OCI-M1 (cell line): ENCODE measurements at places on chromosomes 11 and 22.

- peak; percentile 56 for DNase-seq
Measured at GRCh38 chr22:37636186-37636948, 3.1 kb upstream of the SH3BP1 start.

- DNase-seq: no peak
Measured at GRCh38 chr11:48064306-48064705, 83.9 kb downstream of the PTPRJ start.

GRCh38 chr11:31802609-31802989, 8.5 kb downstream of the PAX6 start:
- DNase-seq: no peak

GRCh38 chr11:30567120-30567519, 19.0 kb downstream of the MPPED2 start:
- no peak for DNase-seq

GRCh38 chr22:27883656-27884350, 35.3 kb downstream of the PITPNB start:
- DNase-seq: no peak

GRCh38 chr11:10743354-10744000, 7.6 kb upstream of the CTR9 start:
- peak; percentile 29 for DNase-seq

DNA sequence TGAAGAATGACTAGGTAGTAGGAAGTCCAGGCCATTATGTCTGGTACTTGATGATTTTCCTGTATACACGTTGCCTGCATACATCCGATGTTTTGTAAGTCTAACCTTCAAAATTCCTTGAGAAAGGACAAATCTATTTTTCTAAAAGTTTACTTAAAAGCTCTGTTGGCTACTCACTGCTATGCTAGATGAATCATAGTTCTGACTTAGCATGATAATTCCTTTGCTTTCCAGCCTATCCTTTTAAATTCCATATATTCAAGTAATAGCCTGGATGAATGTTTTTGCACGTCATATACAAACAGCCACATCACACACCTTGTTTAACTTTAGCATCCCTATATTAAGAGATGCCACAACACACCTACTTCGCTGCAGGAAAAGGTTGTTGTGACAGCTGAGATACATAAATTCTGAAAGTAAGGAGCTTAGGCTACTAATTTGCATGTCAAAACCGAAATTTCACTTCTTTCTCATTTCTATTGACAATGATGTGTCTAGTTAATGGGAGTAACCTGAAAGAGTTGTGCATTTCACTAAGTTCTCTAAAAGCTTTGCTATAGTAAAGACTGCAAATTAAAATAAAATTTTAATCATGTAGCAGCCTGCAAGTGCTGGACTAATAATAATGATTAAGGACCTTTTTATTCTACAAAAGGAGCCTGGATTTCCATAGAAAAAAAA, 1116.4 kb downstream of the JRKL start:
- DNase-seq: no peak

GRCh38 chr11:74721479-74721835, 9.8 kb downstream of the CHRDL2 start:
- no peak for DNase-seq

GRCh38 chr11:100872951-100873740, 186.1 kb downstream of the ARHGAP42 start:
- DNase-seq: no peak

GRCh38 chr22:26711205-26711963, 54.0 kb downstream of the MIAT start:
- DNase-seq: no peak

DNA sequence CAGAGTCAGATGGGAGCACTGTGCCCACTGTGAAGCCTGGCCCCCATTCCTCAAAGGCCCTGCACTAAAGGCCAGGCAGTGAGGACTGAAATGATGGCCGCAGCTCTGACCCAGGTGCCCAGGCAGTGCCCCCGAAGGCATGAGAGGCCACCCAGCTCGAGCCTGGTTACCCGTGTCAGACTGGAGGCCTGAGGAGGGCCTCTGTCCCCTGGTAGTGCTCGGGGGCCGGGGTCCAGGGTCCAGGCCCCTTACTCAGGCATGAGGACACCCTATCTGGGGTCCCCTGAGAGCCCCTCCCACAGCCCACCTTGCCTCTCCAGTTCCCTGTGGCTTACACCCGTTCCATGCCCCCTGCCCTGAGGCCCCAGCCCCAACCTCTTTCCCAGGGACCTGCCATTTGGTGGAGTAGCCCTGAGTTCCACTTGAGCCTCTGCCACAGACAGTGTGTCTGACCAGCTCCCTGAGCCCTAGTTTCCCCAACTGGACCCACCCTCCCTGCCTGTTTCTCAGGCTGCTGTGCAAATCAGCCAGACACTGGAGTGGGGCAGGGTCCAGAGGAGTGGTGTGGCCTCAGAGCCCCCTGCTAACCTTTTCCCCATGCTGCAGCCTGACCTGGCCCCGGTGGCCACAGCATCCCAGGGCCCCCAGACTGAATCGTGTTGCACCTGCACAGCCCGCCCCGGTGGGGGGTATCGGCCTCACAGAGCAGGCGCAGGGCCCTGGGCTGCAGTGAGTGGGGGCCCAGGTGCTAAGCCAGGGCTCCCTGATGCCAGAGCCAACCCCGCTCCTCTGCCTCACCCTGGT, 10.8 kb upstream of the ANKRD13D start:
- no peak for DNase-seq

GRCh38 chr22:49944399-49944891, 16.1 kb upstream of the PIM3 start:
- DNase-seq: no peak

DNA sequence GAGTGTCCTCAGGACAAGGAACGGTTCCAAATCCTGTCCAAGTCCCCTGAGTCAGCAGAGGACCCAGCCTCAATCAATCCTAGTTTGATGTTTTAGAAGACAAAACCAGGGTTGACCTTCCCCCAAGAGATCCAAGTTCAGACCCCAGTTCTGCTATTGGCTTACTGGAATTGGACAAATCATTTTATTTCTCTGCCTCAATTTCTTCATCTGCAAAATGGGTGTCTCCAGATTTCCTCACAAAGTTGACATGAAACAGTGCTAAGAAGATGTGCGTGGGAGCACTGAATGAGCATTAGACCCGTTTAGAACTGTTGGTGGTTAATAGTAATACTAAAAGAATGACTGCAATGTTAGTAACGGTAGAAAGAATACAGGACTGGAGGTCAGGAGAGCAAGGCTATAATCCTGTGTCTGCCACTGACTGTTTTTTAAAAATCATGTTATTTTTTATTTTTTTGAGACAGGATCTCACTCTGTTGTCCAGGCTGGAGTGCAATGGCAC, 32.8 kb upstream of the SCUBE1 start:
- DNase-seq: no peak

- no peak for DNase-seq
Measured at GRCh38 chr22:48104766-48105165, 1342.3 kb downstream of the TBC1D22A start.

DNA sequence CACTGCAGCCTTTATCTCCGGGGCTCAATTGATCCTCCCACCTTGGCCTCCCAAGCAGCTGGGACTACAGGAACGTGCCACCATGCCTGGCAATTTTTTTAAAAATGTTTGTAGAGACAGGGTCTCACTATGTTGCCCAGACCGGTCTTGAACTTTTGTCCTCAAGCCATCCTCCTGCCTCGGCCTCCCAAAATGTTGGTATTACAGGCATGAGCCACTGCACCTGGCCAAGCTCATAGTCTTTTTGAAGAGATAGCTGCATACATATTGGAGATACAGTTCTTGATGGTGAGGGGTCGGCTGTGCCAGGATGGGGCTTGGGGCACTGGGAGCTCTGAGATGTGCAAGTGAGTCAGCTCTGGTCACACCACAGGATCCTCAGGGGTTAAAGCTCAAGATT, 53.2 kb downstream of the CHRDL2 start:
- DNase-seq: no peak
